RPMI8226 (cell line): ENCODE measurements at places on chromosomes 16 and 17.

DNA sequence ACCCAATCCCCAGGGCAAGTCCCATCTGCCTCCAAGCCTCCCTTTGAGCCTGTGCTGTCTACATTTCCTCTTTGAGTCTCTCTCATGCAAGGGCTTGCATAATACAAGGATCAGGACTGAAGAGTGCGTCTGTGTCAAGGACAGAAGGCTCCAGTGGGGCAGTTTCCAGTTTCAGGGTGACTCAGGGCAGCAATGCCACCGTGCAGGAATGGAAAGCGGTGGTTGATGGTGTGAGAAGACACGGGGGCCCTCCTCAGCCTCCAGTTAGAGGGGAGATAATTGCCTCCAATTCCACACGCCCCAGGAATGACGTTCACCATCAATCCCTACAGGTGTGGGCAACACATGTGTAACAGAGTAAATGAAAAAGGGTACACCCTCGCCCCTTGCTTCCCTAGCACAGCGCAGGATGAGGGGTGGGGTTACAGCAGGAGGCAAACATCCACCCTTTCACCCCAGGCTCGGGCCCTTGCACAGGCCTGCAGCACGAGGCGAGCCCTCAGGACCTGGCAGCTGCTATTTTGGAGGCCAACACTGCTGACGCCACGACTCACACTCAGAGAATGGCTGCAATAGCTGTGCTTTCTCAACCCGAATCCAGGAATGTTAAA lies 24.8 kb upstream of the SLC25A19 start:
- no peak for DNase-seq

- DNase-seq, result no peak
Observed at GRCh38 chr17:37517881-37518280, 28.2 kb downstream of the DUSP14 start.

DNA sequence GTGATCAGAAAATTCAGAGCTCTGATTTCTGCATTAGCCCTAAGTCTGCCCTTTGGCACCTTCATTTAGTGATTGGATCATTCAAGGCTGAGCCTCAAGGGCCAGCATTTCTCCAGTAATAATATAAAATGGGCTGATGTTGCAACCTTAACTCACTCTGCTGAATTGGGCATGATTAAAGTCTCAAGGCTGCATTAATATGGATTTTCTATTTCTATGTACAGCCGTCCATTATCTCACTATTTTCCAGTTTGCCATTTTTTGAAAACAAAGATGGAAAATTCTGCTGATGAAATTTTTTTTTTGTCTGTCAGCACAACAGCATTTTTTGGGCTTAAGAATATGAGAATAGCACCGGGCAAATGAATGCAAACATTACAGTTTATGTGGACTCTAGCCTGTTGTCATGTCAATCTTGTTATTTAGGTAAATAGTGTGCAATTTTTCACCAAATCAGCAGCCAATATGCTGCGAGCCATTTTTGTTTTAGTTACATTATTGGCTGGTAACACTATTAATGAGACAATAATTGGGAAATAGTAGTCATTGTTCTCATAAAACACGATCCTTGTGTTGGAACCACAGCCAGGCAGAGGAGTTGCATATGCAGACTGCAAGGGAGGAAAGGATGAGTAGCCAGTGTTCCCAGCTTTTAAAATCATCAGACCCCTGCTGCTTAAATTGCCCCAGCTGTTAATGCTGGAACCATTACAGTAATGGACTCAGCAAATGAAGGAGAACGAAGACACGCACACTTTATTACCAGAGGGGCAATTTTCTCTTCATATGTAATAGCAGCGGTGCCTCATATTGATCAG lies 10.5 kb downstream of the FTO start:
- no peak for DNase-seq

GRCh38 chr17:45050481-45051059 lies 862 bp downstream of the DCAKD start:
- DNase-seq, result peak; percentile 51

DNA sequence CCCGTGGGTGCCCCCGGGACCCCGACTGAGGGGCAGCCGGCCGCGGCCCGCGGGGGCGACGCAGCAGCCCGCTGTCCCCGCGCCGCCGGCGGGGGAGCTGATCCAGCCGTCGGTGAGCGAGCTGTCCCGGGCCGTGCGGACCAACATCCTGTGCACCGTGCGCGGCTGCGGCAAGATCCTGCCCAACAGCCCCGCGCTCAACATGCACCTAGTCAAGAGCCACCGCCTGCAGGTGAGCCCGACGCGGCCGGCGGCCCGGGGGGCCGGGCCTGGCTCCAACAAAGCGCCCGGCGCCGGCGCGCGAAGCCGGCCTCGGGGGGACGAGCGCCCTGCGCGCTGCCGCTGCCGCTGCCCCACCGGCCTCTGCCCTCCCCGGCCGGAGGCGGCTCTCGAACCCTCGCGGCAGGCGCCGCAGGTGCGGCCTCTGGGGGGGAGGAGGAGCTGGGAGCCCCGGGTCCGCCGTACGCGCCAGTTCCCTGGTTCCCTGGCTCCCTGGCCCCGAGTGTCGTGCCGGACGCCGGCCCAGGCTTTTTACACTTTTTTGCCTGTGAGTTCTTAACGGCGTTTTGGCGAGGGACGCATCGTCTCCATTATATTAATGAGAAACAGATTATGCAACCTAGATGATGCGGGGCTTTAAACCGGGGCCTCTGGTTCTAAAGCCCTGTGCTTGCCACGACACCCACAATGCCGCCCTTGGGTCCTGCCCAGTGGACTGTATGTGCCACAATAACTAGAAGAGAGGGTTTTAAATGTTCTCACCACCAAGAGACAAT lies 521 bp downstream of the ATMIN start:
- peak; percentile 49 for DNase-seq

DNA sequence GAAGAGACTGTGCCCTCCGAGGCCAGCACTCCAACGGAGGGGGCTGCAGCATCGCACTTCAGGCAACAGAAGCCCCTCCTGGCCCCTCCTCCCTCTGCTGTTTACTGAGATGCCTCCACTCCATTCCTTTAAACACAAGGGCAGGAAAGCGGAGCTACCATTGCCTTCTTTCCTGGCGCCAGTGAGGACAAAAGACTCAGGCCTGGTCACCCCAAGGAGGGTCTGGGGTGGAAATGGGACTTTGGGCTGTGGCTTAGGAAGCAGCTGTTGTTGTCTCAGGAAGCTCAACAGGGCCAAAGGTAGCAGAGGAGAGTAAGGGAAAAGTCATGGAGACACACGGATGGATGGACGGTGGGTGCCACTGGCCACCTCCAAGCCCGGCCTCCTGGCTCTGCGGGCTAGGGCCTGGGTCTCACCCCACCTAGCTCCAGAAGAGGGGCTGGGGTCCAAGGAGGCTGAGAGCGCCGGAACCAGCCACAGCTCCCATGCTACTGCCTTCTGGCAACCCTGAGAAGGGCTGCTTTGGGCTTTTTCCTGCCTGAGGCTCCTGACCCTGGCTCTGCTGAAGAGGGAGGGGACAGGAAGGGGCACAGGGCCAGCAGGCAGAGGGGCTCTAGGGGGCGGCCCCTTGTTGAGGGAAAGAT lies 11.1 kb downstream of the CD300LG start:
- DNase-seq, result no peak

DNA sequence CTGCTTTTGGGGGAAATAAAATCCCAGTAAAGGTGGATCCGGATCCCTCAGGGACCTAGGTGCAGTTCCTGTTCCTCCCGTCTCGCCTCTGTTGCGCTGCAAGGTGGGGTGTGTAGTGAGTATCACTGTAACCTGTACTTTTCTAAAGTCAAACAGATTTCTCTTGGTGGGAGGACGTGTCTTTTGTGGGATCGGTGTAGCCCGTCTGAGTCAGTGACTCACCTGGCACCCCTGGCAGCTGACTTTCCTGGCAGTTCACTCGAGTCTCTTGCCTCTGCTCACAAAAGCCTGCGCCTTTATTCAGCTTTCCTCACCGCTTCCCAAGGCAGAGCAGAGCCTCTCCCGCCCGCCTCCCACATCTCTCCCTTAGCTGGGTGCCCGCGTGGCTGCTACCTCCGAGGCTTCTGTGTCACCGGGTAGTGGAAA lies 85.7 kb downstream of the CMIP start:
- DNase-seq, result no peak

GRCh38 chr16:69084289-69084688 lies 21.2 kb upstream of the HAS3 start:
- DNase-seq, result no peak

DNA sequence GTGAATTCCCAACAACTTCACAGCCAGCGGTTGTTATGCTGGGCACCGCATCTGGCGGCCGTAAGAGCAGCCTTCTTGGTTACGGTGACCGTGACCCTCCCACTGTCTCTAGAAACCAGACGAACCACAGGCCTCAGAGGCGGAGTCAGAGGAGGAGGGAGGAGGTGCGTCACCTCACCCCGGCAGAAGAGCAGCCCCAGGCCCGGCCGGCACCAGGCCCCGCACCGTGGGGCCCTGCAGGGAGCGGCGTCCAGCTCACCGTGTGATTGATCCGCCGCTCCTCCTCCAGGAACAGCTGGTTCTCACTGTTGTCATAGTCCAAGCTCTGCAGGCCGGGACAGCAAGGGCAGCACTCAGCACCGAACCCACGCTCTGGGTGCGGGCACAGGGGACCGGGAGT lies 13.7 kb downstream of the CLCN7 start:
- DNase-seq, result no peak

- DNase-seq, result no peak
Observed at GRCh38 chr17:78231991-78232858, 794 bp downstream of the TMEM235 start.
